Vagina (tissue), 2 donors: ENCODE measurements at places on chromosomes 2 and 18. TPM values are rescaled to one million over a fixed set of nuclear protein-coding genes. Genes with fewer than 3 reads are reported as not detected.

GRCh38 chr2:7239078-7239477 is 321.9 kb downstream of the RNF144A start:
- no peak overlapping the region for H3K27ac ChIP-seq
- DNase-seq: no peak
- no peaks in the 10 kb centered on the region for H3K36me3 ChIP-seq
- H3K4me3 ChIP-seq: no peak overlapping the region
- H3K27me3 ChIP-seq: no peaks in the 10 kb centered on the region
- H3K4me1 ChIP-seq: no peaks in the 10 kb centered on the region

DNA sequence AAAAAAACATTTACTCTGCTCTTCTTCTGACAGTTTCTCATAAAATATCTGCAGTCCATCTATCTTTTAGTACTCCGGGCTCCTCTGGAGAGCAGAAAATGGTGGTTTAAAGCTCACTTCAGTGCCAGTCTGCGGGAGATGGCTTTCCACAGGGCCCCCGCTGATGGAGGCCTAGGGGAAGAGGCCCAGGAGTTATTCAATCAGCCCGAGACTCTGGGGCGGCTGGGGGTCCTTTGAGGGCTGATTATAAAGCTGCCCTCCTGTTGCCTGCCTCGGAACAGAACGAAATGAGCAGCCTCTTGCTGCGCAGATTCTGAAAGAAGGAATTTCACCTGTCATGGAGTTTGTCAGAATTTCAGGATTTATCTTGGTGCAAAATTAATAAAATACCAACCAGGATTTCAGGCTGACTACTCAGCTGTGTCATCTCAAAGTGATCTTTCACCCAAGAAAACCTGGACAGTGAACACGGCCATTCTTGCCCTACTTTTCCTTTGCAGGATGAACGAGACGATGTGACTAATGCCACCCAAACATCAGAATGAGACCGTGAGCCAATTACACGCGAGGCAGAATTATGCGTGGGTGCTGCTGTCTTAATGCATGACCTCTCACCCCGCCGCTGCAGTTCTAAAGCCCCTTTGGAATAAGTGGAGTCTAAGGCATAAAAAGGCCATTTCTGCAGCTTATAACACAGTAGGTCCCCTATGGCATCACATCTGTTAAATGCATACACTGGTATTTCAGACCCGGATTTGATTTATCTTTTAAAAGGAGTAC is 273.8 kb downstream of the ZNF521 start:
- H3K27me3 ChIP-seq: no peaks in the 10 kb centered on the region
- no peaks in the 10 kb centered on the region for H3K36me3 ChIP-seq
- no peak overlapping the region for H3K4me3 ChIP-seq
- no peak for DNase-seq

Gene IAH1
- total RNA-seq: 40.0 TPM

DNA sequence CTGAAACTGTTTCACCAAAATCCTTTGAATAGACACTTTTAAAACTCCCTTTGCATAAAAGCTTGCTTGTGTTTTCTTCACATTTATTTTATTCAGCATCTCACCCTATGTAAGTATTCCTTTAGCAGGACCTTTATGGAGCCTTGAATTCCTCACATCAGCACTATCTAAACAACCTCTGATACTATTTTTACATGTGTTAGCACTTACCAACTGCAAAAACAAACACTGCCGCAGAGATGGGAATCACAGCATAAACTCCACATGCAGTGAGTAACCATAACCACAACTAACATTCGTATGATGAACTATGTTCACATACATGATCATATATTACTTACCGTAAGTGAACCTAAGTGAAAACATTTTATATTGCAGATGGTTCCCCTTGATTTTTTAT is 15.4 kb downstream of the FBXO15 start:
- DNase-seq: no peak
- no peak overlapping the region for H3K4me3 ChIP-seq
- no peak overlapping the region for H3K27ac ChIP-seq
- H3K36me3 ChIP-seq: no peaks in the 10 kb centered on the region

DNA sequence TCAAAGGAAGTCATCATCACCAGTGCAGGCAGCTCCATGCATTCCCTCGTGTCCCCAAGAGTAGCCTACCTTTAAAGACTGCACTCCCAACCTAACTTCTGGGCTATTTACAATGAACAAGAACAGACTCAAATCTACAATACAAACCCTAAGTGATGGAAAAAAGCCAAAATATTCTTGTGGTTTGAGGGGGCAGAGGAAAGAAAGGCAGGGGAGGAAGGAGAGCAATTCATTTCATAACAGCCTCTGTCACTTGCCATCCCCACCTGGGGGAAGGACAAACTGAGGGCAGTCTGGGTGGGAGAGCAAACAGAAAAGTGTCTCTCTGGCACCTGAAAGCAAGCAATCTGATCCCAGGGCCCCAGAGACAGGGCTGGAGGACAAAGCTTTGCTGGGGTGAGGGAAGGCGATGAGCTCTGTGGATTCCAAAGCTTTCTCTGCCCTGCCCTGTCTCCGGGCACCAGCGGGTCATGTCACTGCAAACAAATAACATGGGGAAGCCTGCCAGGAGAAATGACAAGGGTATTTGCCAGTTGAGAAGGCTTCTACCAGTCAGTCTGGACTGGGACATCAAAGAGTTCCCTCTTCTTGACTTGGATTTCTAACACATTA is 528.0 kb upstream of the TNP1 start:
- no peaks in the 10 kb centered on the region for H3K27me3 ChIP-seq
- DNase-seq: no peak
- no peak overlapping the region for H3K4me3 ChIP-seq
- H3K27ac ChIP-seq: no peak overlapping the region
- no peaks in the 10 kb centered on the region for H3K4me1 ChIP-seq
- no peaks in the 10 kb centered on the region for H3K36me3 ChIP-seq

- H3K27ac ChIP-seq: no peak overlapping the region
- no peaks in the 10 kb centered on the region for H3K36me3 ChIP-seq
- H3K4me1 ChIP-seq: no peaks in the 10 kb centered on the region
- no peaks in the 10 kb centered on the region for H3K27me3 ChIP-seq
- no peak overlapping the region for H3K4me3 ChIP-seq
- DNase-seq: no peak
Observed at GRCh38 chr2:207184348-207184747, 18.6 kb upstream of the KLF7 start.

Gene TSPYL6
- not detected for total RNA-seq

DNA sequence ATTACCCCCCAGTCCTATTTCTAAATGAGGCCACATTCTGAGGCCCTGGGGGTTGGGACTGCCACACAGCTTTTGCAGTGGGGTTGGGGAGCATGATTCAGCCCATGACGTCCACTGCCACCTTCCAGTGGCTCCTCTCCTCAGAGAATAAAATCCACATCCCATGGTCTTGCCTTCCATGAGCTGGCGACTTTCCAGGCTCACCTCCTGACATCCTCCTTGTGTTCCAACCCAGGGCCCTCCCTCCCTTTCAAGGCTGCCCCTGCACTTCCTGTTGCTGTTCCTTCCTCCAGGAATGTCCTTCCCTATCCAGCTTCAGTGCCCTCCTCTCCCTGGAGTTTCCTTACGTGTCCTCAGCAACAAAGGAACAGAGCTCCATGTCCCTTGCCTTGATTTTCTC is 187.3 kb upstream of the ID2 start:
- H3K36me3 ChIP-seq: no peaks in the 10 kb centered on the region
- no peaks in the 10 kb centered on the region for H3K27me3 ChIP-seq
- H3K4me1 ChIP-seq: peaks cover 18% of the 10 kb centered on the region

DNA sequence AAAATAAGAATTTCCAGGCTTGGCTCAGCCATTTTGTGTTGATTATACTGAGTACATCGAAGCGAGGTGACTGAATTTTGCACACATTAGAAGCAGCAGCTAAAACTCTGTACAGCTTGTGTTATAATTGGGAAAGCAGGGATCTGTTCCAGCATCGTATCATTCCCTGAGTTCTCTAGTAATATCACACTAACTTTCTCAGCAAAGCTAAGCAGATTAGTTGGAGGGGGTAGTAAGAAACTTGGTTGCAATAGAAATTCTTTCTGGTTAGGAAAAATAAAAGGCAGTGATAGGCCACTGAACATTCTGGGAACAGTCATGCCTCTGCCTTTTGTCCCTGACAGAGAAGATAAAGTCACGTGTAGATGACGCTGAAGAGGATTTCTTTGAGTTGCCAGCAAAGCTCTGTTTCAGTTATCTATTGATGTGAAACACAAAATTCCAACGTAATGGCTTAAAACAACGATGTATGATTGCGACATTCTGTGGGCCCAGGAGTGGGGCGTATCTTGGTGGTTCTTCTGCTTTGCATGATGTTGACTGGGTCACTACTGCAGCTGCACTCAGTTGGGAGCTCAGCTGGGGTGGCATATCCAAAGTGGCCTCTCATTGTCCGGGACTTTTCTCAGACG is 202.1 kb upstream of the MEX3C start:
- DNase-seq: no peak
- no peaks in the 10 kb centered on the region for H3K4me1 ChIP-seq
- no peak overlapping the region for H3K4me3 ChIP-seq

Gene ALK
- total RNA-seq: 0.74 TPM

- no peaks in the 10 kb centered on the region for H3K4me1 ChIP-seq
- no peaks in the 10 kb centered on the region for H3K36me3 ChIP-seq
- H3K4me3 ChIP-seq: no peak overlapping the region
- DNase-seq: no peak
Observed at GRCh38 chr2:32926708-32927084, 20.1 kb upstream of the LTBP1 start.

DNA sequence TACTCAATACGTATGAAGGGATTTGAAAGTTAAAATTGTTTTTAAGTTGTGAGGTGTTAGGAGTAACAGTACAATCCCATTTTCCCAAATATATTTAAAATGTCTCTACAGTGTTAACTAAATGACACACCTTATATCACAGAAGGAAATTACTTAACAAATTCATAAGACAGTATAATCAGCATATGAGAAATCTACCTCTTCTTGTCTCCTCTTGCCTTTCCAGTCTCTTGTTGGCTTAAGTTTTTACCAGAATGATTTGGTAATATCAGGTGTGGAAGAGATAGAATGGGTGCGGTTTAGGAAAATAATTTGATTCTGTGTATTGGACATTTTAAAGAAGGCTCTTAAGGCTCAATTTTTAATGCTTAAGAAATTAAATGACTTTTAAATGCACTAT is 9.5 kb upstream of the INPP1 start:
- no peak overlapping the region for H3K4me3 ChIP-seq
- no peak for DNase-seq
- H3K27ac ChIP-seq: no peak overlapping the region
- H3K4me1 ChIP-seq: no peaks in the 10 kb centered on the region
- H3K36me3 ChIP-seq: no peaks in the 10 kb centered on the region

GRCh38 chr2:173851141-173851641 is 114.0 kb downstream of the SP3 start:
- DNase-seq: no peak
- H3K27ac ChIP-seq: peak overlapping the region; percentile 45
- peaks cover 37% of the 10 kb centered on the region for H3K4me1 ChIP-seq
- H3K27me3 ChIP-seq: no peaks in the 10 kb centered on the region

Gene DSC3
- total RNA-seq: 176 TPM

Gene PRKAG3
- not detected for total RNA-seq

GRCh38 chr2:75204833-75205232 is 5.5 kb upstream of the TACR1 start:
- no peak overlapping the region for H3K27ac ChIP-seq
- H3K36me3 ChIP-seq: no peaks in the 10 kb centered on the region
- peaks cover 11% of the 10 kb centered on the region for H3K4me1 ChIP-seq
- no peaks in the 10 kb centered on the region for H3K27me3 ChIP-seq
- no peak overlapping the region for H3K4me3 ChIP-seq
- DNase-seq: no peak

Gene PTPN4
- 31.7 TPM for total RNA-seq

Gene LRATD1
- 32.7 TPM for total RNA-seq

DNA sequence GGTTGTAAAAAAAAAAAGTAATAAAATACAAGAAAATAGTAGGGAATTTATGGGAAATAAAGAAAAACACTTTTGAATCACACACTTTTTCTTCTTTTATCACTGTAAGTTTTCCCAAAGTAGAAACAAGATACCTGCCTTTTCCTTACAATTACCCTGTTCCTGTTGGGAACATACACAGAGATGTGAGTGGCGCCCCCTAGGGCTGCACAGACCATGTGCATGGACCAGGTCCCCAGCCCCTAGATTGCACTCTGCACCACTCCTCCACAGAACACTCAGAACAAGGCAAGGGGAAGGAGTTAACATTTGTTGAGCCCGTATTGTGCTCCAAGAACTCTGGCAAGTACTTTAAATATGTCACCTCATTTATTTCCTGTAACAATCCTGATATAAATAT is 118.7 kb upstream of the NRP2 start:
- H3K4me3 ChIP-seq: no peak overlapping the region
- H3K36me3 ChIP-seq: no peaks in the 10 kb centered on the region
- no peak overlapping the region for H3K27ac ChIP-seq
- H3K4me1 ChIP-seq: no peaks in the 10 kb centered on the region

DNA sequence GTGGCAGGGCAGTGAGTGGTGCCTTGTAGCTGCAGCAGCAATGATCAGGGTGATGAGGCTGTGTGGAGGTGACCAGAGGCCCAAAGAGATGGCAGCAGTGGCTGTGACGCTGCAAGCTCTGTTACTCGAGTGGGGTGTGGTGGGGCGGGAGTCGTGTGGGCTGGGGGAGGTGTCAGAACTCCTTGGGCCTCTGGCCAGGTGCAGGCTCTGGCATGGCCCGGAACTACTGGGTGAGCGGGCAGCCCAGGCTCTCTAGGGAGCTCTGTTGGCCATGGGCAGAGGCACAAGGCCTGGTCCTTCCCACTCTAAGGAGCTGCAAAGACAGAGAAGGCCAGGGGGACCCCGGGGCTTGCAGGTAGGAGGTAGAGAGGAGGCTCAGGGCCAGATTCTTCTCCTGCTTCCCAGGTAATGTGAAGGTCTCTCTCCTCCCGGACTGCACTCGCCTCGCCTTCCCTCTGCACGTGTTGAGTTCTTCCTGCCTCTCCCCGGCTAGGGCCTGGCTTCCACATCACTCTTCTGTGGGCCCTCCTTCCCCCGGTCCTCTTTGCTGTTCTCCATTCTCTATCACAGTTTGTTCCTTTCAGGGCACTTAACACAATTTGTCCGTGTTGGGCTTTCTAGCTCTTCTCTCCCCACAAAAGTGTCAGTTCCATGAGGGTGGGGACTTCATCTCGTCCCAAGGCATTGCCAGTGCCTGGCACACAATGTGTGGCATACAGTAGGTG is 114.8 kb downstream of the MCFD2 start:
- peaks cover 6% of the 10 kb centered on the region for H3K4me1 ChIP-seq
- H3K36me3 ChIP-seq: no peaks in the 10 kb centered on the region
- H3K27me3 ChIP-seq: no peaks in the 10 kb centered on the region
- no peak overlapping the region for H3K4me3 ChIP-seq
- no peak overlapping the region for H3K27ac ChIP-seq
- DNase-seq: no peak

- no peak overlapping the region for H3K27ac ChIP-seq
- H3K36me3 ChIP-seq: no peaks in the 10 kb centered on the region
- no peaks in the 10 kb centered on the region for H3K4me1 ChIP-seq
- no peaks in the 10 kb centered on the region for H3K27me3 ChIP-seq
Observed at GRCh38 chr2:215002500-215002899, 135.9 kb downstream of the ABCA12 start.

DNA sequence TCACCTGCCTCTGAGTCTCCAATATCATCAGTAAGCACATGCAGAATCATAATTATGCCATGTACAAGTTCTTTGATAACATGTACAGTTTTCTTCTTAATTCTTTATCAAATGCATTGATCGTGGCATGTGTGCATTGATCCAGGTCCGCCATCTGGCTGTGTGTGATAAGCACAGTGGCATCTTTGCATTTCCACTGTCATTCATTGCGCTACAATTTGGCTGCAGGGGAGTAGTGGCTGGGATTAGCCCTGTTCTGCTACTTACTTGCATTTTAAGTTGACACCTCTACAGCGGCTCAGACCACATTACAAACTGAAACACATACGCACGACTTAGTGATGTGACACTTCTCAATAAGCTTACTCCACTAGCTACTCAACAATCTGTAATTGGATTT is 83.6 kb upstream of the OTX1 start:
- H3K27me3 ChIP-seq: no peaks in the 10 kb centered on the region
- DNase-seq: no peak
- no peak overlapping the region for H3K27ac ChIP-seq
- H3K4me1 ChIP-seq: no peaks in the 10 kb centered on the region
- H3K4me3 ChIP-seq: no peak overlapping the region
- no peaks in the 10 kb centered on the region for H3K36me3 ChIP-seq
